Stimulated activated CD4-positive, alpha-beta T cell treated with anti-CD3 and anti-CD28 coated beads, TNF-alpha, amount 100 ng/mL, for 48 hours (primary cell): ENCODE measurements at places on chromosomes 5 and 9.

GRCh38 chr5:2579126-2579525, 172.4 kb downstream of the IRX2 start:
- no peak for DNase-seq

GRCh38 chr9:134181648-134182034, 17.3 kb upstream of the RNU6ATAC start:
- no peak for DNase-seq

GRCh38 chr5:95780597-95780996, 41.9 kb downstream of the GLRX start:
- DNase-seq, result no peak

DNA sequence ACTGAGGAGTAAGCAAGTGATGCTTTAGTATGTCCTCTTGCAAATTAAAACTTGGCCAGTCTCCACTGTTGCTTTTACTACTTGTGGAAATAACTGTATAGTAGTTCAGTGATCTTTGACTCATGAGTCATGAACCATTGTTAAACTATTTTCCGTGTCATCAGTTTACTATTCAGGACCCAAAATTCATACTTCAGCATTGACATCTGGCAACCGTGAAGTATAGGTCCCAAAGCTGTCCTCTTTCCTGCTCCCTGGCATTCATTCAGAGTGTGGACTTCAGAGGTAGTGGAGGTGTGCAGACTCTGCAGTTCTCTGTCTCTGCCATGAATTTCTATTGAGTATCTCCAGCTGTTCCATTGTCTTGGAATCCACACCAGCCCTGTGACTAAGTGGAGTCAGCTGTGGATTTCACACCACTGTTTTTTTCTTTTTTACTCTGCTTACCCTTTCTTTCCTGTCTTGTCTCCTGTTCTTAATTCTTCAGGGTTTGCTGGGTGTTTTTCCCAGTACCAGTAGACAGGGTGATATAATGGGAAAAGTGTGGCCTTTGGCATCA, 7.5 kb downstream of the TDRD7 start:
- DNase-seq, result no peak

- DNase-seq, result no peak
Observed at GRCh38 chr9:127792417-127793031, 6.7 kb downstream of the CDK9 start.

DNA sequence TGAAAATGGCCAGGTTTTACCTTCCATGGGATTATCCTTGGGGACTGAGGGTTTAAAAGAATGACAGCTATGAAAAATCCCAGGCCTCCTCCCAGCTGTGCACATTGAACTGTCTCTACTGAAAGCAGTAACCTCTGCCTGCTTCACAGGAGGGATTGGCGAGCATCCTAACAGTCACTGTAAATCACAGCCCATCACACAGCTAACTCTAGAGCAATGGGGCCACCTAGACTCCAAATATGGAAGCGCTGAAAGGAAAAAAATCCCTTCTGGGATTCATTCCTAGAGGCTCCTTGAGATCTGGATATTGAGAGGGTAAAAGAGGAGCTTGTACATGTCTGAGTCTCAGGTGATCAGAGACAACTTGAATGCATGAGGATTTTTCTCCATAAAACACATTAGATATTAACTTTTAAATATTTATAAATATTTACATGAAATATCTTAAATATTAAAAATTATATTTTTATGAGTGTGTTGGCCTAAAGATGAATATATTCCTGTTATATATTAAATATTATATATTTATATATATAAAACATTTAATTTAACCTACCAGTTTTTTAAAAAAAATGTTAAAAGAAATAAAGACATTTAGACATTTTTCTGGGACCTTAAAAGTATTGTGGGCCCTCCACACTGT, 133.8 kb upstream of the SLC24A2 start:
- DNase-seq, result no peak

- DNase-seq, result no peak
Observed at GRCh38 chr5:171646102-171647042, 139.2 kb upstream of the SMIM23 start.

DNA sequence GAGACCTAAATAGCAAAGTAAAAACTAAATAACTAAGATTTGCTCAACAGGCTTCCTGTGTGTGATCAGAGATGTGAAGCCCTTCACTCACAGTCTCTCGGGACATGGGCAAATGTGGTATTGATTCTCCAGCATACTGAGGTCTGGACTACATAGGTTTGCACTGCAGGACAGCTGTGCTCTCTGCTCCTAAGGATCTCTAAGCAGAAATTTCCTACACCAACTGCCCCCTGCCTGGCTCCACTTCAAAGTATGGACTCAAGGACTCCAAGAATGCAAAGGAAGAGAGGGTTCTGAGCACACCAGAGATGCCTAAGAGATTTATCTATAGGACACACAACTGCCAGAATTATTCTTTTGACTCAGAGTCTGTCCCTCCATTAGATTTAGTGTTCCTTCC, 487.2 kb downstream of the SEMA5A start:
- no peak for DNase-seq

GRCh38 chr5:143533978-143534760, 130.7 kb upstream of the NR3C1 start:
- DNase-seq, result no peak

- DNase-seq, result no peak
Observed at GRCh38 chr9:76646249-76646648, 118.0 kb upstream of the PCA3 start.
